Suprapubic skin (tissue), 4 donors: ENCODE measurements at places on chromosomes 1 and 21.

DNA sequence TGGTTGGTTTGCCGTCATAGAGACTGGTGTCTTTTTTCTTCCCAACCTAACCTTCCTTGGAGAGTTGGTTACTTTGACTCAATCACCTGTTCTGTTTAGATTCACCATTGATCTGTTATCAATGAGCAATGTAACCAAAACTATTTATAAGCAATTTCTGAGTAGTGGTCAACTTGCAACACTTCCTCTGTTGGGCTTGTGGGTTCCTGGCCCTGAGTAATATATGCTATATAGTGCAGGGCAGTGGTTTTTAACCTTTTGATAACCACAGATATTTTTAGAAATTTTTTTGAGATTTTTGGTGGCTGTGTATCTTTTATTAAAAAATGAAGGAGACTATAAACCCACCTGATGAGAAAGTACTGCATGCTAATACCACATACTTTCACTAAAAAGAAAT is 9.4 kb upstream of the XCL1 start:
- DNase-seq: no peak

DNA sequence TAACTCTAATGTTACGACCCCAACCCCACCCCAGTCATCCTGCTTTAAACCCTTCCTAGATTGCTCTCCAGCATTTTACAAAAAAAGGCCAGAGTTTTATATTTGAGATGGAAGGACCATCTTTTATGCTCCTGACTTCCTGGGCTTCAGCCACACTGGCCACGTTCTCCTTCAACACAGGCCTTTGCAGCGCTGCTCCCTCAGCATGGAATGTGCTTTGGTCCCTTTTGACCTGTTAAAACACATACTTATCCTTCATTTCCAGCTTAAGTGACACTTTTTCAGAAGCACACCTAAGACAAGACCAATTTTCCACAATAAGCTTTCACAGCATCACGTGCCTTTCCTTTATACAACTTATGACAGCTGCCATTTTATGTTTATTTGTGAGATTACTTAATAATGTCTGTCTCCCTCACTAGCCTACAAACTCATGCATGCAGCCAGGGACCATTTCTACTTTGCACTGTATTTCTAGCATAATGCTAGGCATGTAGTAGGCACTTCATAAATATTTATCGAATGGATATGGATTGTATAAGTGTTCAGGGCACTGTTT is 34.5 kb downstream of the LHX9 start:
- DNase-seq: no peak

- DNase-seq: no peak
Observed at GRCh38 chr1:118117521-118117920, 67.5 kb downstream of the SPAG17 start.

- peak; percentile 70 for DNase-seq
Observed at GRCh38 chr1:219088778-219089557, 84.7 kb upstream of the LYPLAL1 start.

DNA sequence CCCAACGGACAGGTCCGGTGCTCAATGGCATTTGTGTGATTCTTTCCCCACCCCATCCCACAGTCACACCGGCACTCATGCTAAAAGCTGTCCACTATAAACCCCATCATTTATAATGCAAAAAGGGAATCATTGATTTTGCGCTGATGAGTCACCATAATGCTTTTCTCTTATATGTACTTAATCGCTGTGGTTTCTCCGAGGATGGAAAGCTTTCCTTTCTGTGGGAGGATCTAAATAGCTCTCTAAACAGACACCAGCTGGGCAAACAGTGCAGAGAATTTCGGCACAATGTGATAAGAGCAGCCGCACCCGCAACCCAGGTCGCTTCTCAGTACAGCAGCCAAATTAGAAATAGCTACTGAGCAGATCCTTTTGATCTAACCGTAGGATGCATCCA is 85.6 kb downstream of the SETD4 start:
- DNase-seq: no peak

GRCh38 chr1:33267468-33268205 is 11.3 kb downstream of the ZNF362 start:
- DNase-seq: no peak

GRCh38 chr21:46092026-46092764 is 5.7 kb upstream of the COL6A2 start:
- no peak for DNase-seq

- no peak for DNase-seq
Observed at GRCh38 chr1:41240781-41241353, 1.2 kb downstream of the SCMH1 start.

DNA sequence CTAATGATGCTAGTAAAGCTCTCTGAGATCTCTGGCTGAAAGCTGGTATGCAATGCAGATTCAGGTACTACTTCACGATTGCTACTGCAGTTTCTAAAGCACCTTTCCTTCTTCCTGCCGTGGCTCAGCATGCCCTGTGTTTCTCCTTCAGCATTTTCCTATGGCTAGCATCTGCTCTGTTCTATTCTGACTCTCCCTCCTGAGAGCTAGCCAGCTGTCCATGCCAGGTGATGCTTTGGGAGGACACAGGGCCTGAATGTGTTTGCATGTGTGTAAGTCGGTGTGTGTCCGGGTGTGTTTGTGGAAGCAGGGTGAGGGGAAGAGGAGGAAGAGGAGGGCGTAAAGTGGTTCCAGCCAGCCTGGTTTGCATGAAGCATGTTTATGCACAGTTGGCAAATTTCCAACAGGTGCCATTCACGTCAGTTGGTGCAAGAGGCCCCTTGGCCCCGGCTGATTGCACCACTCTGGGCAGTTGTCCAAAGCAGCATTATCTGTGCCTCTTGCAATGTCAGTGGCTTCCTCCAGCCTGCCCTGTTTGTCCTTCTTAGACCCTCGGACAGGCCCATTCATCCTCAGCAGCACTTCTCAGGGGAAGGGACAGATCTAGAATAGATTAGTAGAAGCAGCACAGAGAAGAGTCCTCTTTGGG is 433.3 kb downstream of the DISC1 start:
- DNase-seq: no peak

DNA sequence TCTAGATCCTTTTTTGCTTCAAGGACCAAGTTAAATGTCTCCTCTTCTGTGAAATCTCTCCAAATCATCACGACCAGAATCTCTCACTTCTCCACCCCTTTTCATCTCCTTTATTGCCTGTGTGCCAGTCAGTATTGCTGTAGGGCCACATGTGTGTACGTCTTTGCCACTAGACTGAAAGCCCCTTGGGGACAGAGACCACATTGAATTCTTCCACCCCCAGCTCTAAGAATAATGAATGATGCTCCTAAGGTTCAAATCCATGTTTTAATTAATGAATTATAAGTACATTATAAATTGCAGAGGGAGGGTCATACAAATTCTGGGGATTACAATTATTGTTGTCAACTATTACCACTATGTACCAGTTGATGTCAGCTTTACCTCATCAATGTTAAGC is 343.8 kb downstream of the USP25 start:
- no peak for DNase-seq

- DNase-seq: no peak
Observed at GRCh38 chr1:81550753-81551152, 250.0 kb upstream of the ADGRL2 start.

DNA sequence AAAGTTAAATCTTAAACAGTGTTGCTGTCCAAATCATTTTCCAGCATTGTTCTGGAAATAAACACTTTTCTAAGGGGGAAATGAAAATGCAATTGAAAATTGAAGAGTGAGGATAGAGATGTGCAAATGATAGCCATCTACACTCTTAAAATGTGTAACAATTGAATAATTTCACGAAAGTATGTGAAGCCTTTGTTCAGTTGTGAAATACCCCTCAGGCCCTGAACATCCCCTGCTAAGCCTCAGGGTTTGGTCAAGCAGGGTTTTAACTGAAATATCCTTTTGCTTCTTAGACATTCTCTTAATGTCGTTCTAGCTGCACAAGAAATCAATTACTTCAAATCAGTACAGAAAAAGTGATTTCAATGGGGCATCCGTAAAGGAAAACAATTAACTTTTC is 65.9 kb upstream of the DYNLT5 start:
- no peak for DNase-seq

GRCh38 chr21:45995686-45996179 is 14.2 kb downstream of the COL6A1 start:
- peak; percentile 67 for DNase-seq

- DNase-seq: no peak
Observed at GRCh38 chr1:33377756-33378155, 53.1 kb downstream of the PHC2 start.

- no peak for DNase-seq
Observed at GRCh38 chr1:21437341-21437640, 2.6 kb upstream of the NBPF3 start.

DNA sequence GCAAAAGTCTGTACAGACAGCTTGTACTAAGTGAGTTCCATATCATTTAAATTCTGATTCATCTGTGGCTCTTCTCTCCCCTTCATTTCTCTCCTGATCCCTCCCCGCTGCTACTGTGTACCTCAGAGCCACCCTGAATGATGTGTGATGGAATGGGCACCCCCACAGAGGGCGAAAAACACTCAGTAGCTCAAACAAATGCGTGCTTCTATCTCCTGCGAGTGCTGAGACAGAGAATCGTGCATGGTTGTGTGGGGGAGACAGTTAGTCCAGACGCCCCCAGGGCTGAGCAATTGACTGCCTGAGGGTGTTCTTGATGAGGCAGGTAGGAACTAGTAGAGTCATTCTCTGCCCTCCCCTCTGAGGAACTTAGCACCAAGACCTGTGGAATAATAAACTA is 269.8 kb downstream of the ZNF648 start:
- DNase-seq: no peak

DNA sequence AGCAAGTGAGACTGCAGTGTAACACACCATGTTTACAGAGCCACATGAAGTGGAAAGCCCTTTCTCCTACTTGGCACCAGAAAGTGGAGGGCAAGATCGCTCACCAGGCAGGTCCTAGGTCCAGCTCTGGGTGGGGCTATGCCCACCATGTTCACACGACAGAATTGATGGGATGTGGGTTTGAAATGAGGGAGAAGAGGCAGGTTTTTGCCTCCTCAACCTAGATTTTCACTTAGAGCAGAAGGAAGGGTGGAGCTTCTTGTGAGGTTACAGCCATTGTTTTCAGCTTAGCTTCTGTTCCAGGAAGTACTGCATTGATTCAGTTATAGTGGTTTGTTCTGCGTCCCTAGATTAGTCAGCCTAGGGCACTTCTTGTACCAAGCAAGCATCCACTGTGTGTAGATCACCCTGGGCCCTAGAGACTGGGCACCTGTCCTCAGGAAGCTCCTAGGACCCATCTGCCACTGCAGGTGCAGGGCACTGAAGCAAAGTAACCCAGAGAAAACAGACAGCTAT is 2.3 kb downstream of the CD53 start:
- DNase-seq: no peak

DNA sequence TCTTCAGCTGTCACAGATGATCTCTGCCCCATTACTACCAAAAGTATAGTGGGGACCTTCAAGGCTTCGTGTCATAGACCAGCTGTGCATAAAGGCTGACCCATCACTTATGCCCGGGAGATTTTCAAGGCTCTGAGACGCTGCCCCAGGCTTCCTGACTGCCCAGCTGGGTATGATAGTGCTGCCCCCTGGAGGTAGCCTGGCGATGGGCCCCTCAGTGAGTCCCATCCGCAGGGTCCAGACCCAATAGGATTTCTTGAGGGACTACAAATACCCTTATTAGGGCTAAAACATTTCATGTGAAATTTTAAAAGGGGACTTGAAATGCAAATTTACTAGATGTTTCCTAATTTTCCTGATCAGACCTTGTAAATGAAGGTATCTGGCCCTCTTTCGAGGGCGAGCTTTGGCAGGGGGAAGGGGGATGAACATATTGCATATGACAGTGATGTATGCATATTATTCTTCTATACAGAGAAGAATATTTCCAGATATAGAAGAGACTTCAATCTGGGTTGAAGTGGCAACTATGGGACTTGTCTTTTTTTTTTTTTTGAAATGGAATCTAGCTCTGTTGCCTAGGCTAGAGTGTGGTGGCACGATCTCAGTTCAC is 11.7 kb upstream of the FCMR start:
- no peak for DNase-seq

- DNase-seq: no peak
Observed at GRCh38 chr1:153831026-153831425, 55.8 kb downstream of the SLC27A3 start.

GRCh38 chr1:7292036-7292681 is 478.9 kb upstream of the VAMP3 start:
- DNase-seq: no peak

GRCh38 chr1:217472915-217473314 is 158.0 kb downstream of the GPATCH2 start:
- no peak for DNase-seq

DNA sequence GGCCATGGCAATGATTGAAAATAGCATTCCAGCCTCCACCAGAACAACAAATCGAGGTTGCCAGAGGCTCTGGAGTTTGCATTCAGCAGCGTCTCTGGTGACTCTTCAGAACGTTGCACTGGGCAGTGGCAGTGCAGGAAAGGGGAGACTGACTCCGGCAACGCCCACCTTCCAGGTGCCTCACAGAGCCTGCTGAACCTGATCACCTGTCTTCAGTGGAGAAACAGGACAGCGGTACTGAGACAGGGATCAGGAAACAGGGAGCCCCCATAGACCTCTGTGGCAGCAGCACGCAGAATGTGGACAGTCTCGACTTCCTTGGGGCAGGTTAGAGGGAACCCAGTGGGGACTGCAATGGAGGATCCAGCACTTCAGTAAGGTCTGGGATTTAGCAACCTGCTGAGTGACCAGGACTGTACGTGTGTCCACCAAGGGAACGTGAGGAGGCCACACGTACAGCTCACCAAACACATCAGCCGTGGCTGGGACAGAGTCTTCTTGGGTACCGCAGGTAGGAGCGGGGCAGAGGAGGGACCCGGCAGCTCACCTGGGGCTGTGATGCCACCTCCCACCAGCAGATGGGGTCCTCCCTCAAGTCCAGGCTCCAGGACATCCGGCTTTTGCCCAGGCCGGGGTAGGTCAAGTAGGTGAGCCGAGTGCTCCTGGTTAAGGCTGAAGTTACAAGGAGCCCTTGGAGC is 128.6 kb downstream of the PRDM2 start:
- DNase-seq: no peak

- DNase-seq: no peak
Observed at GRCh38 chr1:187959062-187959461, 1130.3 kb downstream of the PLA2G4A start.

- DNase-seq: no peak
Observed at GRCh38 chr1:229991724-229992333, 75.2 kb upstream of the GALNT2 start.

DNA sequence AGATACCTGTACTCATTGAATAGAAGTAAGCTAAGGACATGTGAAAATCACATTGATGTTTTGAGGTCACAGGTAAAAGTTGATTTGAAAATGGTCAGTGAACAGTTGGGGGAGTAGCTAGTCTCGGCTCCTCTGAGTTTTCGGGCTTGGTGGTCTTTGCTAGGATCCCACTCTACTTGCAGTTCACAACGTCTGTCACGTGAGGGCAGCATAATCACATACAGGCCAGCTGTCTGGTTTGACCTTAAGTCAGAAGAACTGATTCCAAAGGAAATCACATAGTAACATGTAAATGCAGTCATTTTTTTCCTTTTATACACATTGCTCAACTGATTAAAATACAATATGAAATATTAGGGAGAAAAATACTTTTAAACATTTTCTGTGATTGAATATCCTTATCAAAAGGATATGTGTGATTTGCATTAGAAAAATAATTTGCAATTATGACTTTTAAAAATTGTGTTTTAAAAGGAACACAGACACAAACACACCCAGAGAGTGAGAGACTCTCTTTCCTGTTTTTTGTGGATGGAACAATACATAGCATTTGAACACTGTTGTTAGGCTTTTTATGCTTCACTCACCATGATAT is 21.8 kb upstream of the PDC start:
- no peak for DNase-seq
